Right lung (tissue), 10 donors: ENCODE measurements at places on chromosomes 3 and 15. TPM values are rescaled to one million over a fixed set of nuclear protein-coding genes. Genes with fewer than 3 reads are reported as not detected.

DNAH12 gene
- polyA plus RNA-seq: 7.2 TPM

FAM107A gene
- 0.77 TPM for polyA plus RNA-seq

TTLL13 gene
- 0.24 TPM for polyA plus RNA-seq

GAP43 gene
- polyA plus RNA-seq: 0.70 TPM

STARD9 gene
- 13.2 TPM for polyA plus RNA-seq

SLC28A1 gene
- 0.13 TPM for polyA plus RNA-seq

CLDN18 gene
- polyA plus RNA-seq: 51.3 TPM

NISCH gene
- 150 TPM for polyA plus RNA-seq

ASB14 gene
- 0.96 TPM for polyA plus RNA-seq

DNA sequence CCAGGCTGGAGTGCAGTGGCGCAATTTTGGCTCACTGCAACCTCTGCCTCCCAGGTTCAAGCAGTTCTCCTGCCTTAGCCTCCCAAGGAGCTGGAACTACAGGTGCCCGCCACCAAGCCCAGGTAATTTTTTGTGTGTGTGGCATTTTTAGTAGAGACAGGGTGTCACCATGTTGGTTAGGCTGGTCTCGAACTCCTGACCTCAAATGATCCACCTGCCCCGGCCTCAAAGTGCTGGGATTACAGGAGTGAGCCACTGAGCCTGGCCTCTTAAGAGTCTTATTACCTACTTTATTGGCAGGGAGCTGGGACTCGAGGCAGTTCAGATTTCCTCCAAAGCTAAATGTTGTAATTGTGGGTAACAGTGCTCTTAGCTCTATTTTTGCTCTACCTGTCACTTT lies 16.4 kb downstream of the PXYLP1 start:
- no peak for DNase-seq

DNA sequence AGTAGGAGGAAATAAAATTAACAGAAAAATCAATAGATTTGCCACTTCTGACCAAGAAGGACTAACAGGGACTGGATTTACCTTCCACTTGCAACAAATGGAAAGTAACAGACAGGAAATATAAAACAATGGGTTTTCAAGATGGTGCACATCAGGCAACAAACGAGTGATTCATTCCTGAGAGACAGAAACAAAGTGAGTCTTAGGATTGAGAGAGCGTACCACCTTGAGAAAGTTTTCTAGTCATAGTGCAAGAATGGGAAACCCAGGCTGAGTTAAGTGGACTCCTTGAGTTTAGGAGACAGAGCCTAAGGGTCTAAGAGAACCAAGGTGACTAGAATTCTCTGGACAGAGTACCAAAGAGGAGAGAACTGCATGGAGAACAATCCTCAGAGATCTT lies 101.7 kb downstream of the PPP2R3A start:
- no peak for DNase-seq

DNA sequence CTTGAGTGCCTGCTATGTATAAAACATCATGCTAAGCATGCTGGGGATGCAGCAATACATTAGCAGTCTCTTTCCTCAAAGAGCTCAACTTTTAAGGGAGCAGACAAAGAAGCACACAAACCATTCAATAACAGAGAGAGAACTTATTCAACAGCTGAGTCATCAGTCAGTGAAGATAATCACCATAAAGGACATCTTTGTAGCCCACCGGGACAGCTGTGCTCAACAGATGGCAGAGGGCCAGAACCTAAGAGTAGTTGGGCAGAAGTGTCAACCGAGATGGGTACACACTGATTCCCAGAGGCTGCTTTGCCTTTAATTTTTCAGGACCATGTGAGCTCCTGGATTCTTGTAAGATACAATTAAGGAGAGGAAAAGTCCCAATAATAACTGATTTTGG lies 4.2 kb upstream of the RAB8B start:
- no peak for DNase-seq

GRCh38 chr3:114816052-114816451 lies 331.0 kb downstream of the ZBTB20 start:
- DNase-seq: no peak

DNA sequence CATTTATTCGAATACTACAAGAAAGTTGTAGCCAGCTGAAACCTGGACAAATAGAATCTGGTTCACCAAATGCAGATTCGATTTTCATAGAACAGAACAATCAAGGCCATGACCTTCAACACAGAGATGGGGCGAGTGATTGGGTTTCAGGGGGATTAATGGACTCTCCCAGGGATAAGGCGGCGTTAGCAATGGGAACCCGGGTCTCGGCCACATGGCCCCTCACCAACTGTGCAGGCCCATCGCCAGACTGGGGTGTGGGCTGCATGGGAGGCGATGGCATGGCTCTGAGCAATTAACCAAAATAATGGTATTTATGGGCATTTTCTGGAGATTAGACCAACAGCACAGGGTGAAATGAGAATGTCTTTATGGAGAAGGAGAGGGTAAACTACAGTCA lies 34.2 kb downstream of the VGLL4 start:
- DNase-seq: no peak

GRCh38 chr3:178297740-178298139 lies 238.5 kb upstream of the KCNMB2 start:
- no peak for DNase-seq

GRCh38 chr3:197520311-197521276 lies 35.2 kb downstream of the BDH1 start:
- no peak for DNase-seq

DNA sequence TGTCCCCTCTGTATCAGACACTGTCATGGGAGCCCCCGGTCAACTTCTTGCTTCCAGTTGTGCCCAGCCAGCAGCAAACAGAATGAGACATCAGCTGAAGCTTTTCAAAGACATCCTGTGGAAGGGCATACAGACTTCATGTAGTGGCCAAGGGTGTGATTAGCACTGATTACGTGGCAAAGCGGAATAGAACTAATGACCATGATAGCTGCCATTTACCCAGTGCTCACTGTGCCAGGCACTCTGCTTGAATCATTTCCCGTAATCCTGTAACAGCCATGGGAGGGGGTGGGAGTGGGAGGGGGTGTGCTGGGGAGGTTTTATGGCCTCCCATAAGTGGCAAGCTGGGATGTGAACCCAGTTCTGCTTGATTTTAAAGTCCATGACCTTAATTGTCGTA lies 29.5 kb downstream of the LPP start:
- no peak for DNase-seq

DNA sequence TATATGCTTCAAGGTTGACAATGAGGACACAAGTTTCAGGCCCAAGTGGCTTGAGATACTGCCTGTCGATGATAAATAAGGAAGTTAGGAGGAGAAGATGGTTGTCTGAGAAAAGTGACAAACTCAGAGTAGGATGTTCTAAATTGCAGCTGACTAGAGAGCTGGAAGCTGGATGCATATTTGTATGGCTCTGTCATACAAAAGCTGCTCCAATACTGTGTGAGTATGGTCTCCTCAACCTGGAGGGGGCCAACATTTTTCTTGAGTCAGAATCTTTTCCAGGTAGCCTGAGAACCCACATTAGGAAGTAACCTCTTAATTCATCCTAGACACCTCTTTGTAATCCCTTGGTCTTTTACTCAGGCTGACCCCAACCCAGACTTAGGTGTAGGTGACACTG lies 28.4 kb upstream of the TPRG1 start:
- no peak for DNase-seq

DNA sequence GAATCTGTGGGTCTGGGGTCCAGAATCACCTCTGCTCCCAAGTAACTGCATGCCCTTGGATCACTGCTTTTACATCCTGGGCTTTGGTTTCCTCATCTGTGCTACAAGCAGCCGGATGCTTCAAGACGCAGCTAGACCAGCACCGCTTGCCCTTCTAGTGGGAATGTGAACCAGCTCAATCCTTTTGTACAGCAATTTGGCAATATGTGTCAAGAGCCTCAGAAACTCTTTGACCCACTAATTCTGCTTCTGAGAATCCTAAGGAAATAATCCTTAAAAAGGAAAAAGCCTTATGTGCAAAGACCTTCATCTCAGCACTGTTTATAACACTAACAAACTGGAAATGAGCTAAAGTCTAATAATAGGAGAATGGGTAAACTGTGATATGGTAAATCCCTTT lies 48.7 kb downstream of the ADCY5 start:
- no peak for DNase-seq

DNA sequence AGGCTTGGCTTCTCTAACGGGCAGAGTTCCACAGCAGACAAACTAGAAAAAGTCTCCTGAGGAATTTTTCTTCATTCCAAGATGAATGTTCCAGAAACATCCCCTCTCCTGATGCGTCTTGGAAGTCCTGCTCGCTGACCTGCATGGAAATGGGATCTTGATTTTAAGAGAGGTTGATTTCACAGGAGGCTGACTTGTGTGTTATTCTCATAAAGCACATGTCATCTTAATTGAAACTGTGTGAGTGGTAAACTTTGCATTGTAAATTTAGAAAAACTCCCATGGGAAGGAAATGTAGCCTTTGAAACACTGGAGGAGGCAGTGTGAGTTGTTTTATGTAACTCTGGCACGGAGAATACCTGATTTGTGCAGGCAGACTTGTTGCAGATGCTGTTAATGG lies 337.8 kb upstream of the NR2E3 start:
- no peak for DNase-seq

DNA sequence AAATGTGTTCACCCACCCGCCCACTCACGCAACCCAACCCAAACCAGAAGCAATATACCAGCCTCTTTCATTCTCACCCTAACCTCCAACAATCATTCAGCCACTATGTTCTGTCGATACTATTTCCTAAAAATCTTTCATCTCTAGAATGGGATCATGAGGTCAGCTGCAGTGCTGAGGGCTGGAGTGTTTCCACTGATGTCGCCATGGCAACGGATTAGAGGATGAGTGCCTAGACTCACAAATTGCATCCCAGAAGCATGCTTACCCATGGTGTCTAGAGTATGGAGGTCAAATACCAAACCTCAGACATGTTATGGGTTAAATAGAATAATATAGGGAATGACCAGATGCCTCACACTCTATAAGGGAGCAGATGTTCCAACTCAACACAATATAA lies 138.5 kb downstream of the GABRB3 start:
- DNase-seq: no peak
